RCC 7860 (cell line): ENCODE measurements at places on chromosomes 7 and 10.
A peak's percentile ranks its signal among the peaks of the same experiment; 100 is the strongest.

DNA sequence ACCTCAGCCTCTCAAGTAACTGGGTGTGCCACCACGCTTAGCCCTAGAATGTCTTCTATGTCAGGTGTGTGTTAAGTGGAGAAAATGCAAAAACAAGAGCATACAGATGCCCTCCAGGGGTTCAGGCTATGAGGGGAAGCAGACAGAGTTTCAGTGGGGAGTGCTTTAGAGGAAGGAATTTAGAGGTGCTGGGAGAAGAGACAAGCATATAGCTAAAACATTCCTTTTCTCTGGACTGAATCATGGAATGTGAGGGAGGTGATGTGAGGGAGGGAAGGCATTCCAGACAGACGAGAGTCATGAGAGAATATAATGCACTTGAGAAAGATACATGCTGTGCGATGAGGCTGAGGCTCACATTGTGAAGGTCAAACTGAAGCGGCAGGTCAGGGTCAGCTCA, 6.6 kb upstream of the ZNF786 start:
- no peak for DNase-seq

GRCh38 chr10:93250010-93250409, 176.3 kb downstream of the CYP26A1 start:
- DNase-seq = no peak

DNA sequence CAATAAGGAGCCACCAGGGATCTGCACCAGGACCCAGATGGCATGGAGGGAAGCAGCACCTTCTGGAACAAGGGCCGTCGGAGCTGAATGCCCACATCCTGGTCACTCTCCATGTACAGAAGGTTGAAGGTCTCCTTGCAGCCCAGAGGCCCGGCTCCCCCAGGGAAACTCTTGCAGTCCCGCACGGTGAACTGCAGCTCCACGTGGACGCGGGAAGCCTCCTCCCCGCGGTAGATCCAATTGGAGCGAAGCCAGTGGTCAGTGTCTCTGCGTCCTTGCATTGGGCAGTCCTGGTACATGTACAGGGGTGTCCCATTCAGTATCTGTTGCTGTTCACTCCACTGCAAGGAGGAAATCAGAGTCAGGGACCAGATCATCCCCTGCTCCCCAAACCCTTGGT, 7.4 kb downstream of the EPHA1 start:
- no peak for DNase-seq

GRCh38 chr10:110175406-110175805, 32.0 kb upstream of the MXI1 start:
- DNase-seq = no peak

DNA sequence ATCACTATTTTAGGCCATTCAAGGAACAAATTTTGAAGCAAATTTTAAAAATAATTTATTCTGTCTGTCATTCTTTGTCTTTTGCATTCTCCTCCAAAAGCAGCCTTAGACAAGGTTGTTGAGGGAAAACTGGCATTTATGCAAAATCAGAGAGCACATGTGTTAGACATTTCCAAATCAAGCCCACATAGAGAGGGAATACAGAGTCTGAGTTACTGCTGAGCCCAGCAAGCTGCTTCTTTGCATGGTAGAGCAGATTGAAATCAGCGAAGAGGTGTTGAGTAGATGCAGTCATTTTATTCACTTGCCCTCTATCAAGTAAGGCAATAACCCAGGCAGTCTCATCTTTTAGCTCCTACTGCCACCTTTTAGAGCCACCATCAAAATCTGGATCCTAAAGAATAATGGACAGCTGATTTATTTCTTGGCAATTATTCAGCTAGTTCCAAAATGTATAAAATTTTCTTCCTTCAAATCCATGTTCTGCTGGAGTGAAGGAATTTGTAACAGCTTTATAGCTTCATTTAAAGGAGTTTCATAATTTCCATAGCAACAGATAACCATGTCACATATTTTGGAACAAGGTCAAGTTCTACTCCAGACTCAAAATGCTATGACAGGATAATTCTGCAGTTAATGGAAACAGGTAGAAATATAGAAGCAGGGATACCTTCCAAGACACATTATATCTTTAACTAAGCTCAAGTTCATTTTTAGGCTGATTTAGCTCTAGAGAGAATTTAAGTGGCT, 7.3 kb upstream of the PCDH15 start:
- no peak for DNase-seq

GRCh38 chr7:109893231-109893630, 1197.7 kb upstream of the LRRN3 start:
- no peak for DNase-seq

DNA sequence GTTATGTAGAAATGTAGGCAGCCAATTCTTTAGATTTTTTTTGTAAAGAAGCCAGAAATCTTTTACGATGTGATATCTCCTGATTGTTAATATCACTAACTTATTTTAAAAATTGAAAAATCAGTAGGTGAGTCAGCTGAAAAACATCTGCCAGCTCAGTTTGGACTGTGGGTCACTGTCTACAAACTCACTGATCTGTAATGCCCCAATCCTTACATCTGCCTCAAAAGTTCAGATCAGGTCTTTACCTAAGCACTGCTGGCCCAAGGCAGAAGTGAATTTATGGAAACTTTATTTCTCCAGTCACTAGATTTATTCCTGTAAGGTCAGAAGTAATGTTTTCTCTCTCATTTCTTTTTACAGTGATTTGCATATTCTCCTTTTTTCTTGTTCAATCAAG, 31.0 kb upstream of the FAM13C start:
- peak; percentile 38 for DNase-seq

GRCh38 chr7:2873686-2874551, 29.8 kb upstream of the GNA12 start:
- DNase-seq = peak; percentile 94

DNA sequence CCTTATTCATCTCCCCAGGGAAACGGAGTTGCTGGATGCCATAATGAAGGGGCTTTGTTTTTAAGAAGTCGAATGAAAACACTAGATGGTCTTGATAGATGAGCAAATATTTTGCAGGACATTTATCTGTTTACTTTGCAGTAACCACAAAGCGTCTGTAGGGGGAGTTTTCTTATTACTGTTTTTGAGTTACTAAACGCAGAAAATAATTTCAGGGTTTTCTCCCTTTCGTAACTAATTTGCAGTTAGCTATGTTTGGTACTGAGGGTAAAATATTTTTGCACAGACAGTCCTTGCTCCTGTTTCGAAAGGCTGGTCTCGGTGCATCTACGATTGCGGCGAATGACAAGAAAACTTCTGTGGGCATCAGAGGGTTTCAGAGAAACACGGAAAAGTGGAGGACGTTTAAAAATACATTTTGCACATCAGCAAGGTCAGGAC, 505.6 kb upstream of the MKI67 start:
- DNase-seq = no peak

GRCh38 chr7:146656988-146657387, 540.4 kb downstream of the CNTNAP2 start:
- no peak for DNase-seq

- no peak for DNase-seq
Measured at GRCh38 chr10:5534051-5534821, 9.5 kb downstream of the CALML3 start.

- no peak for DNase-seq
Measured at GRCh38 chr10:49365275-49365674, 30.6 kb downstream of the DRGX start.

GRCh38 chr7:155373359-155374273, 75.9 kb downstream of the INSIG1 start:
- no peak for DNase-seq

GRCh38 chr7:157253850-157254249, 83.0 kb upstream of the DNAJB6 start:
- no peak for DNase-seq

DNA sequence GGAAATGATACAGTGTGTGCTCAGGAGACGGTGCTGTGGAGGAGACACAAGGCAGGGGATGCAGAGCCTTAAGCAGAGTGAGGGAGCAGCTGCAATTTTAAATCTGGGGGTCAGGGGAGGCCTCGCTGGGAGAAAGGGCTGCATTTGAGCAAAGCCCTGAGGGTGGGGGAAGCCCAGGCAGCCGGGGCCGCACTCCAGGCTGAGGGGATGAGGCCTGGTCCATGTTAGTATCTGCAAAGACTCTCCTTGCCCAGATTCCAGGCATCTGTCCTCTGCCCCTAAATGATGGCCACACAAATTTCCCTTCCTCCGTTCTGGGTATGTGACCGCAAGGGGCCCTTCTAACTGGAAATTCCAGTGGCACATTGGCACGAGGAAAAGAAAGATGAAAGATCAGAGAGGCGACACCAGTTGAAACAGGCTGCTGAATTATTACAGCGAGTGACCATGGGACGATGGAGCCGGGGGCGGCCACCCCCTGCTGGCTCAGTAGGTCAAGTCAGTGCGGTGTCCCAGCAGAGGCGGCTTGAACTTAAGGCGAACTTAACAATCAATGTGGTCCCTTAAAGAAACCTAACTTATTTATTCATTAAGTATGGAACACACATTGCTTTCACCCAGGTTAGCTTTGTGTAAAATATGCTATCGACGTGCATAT, 62.3 kb upstream of the KAT6B start:
- no peak for DNase-seq

GRCh38 chr7:122864838-122865237, 21.4 kb downstream of the CADPS2 start:
- DNase-seq = no peak

- DNase-seq = no peak
Measured at GRCh38 chr7:104814126-104814525, 199.9 kb upstream of the KMT2E start.

GRCh38 chr7:94417901-94418300, 23.2 kb downstream of the COL1A2 start:
- DNase-seq = no peak

DNA sequence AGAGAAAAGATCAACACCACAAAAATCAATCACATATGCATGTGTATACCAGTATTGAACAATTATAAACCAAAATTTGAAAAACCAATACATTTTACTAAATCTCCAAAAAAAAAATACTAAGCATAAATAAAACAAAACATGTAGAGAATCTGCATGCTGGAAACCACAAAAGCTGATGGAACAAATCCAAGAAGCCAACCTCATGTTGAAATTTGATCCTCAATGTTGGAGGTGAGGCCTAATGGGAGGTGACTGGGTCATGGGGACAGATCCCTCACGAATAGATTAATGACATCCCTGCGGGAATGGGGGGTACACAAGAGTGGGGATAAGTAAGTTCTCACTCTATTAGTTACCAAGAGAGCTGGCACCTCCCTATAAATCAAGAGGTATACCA, 82.5 kb downstream of the OAT start:
- no peak for DNase-seq

DNA sequence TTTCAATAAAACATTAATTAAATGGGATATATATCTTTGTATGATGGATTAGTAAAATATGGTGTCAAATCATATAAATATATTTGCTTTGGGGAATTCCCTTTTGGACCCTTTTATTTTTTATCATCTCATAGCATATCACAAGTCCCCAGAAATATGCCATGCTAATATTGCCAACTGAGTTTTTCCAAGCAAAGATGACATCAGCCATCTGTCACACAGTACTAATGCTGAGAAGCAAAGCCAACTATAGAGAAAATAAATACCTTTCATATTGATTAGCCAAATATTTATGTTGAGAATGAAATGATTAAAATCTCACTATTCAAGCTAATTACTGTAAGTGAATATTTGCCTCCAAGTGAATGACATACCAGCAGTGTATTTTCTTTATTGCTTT, 575.3 kb downstream of the ETV1 start:
- no peak for DNase-seq

GRCh38 chr7:115462301-115463015, 540.6 kb downstream of the MDFIC start:
- DNase-seq = no peak

DNA sequence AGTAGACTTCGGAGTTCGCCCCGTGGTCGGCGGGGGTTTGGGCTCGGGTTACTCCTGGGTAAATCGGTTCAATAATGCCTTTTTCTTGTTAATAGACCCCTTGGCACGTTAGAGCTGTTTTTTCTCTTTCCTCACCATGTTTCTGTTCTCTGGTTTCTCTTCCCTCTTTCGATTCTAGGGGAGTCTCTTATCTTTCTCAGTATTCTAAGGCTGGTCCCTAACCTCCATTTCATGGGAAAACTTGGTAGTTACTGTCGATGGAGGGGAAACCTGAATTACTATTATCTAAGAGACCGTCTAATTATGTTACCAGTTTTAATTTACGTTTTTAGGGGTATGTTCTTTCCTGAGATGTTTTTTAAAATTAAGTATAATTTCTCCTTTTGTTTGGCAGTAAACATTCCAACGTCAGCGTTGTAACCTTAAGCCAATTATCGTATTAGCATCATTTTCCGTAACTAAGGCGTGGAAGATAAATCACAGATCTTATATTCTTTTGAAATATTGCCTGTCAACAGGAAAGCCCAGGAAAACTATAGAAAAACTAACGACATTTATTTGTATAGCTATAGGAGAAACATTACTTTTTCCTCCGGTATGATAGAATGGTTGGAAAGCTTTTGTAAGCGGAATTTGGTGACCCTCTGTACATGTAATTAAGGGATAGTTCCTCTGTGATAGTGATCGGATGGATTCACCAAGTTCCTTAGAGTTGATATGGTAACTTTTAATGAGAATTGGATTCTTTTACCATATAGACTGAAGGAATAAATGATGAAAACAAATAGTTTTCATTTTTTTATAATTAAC, 847 bp downstream of the BTAF1 start:
- no peak for DNase-seq

DNA sequence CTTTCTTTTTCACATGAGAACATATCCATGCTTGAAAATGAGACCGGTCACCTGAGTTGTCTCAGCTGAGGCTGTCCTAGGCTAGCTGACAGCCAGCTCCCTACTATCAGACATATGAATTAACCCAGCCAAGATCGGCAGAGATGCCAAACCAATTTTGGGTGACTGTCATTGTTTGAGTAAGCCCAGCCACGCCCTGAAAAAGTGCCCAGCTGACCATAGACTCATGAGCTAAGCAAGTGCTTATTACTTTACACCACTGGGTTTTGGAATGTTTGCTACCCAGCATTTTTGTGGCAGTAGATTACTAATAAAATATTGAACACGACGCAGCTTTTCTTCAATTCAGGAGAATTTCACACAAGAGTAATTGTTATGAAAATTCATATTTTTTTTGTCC, 265.2 kb upstream of the LYZL1 start:
- DNase-seq = no peak
